Right ventricle myocardium inferior (tissue), 1 donor: ENCODE measurements at places on chromosomes 1 and 21.

DNA sequence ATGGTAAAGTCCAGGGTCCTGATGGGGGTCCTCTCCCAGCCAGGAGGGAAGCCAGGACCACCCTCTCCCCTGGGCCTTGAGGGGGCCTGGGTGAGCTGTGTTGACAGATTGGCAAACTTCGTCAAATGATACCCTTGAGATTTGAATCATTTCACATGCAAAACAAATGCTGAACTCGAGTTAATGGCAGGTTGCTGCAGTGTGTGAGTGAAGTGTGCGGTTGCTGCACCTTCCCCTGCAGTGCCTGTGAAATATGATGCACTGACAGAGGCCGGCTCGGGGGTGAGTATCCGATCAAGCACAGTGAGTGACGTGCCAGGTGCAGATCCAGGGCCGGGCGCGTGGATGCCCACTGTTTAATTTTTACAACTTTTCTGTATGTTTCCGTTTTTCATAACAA is 5.7 kb upstream of the KRTAP12-1 start:
- DNase-seq: no peak

DNA sequence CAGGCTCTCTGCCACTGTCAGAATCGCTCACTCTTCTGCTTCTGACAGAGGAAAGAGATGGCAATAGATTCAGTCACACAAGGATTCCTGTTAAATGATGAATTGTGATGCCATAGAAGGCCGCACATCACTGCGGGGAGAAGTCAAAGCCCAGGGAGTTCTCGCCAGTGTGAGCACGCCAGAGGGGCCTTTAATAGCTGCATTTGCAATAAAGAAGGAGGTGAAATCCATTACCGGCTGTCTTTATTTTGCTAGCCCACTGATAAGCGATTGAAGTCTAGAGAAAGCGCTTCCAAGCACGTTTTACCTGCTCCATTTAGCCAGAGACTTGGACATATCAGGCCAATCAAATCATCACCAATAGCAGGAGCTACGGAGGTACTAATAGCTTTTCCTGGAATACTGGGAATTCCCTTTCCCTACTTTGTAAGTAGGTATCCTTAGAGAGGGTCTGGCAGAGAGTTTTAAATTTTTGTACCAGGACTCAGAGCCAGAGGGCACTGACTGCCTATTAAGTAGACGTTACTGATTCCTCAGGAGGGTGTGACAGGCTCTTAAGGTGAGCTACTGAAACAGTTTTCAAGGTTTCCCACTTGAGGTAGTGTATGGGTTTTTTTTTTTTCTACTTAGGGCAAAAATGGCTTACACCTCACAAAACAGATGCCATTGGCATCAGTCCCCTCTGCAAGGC is 10.2 kb upstream of the TARBP1 start:
- DNase-seq: no peak

DNA sequence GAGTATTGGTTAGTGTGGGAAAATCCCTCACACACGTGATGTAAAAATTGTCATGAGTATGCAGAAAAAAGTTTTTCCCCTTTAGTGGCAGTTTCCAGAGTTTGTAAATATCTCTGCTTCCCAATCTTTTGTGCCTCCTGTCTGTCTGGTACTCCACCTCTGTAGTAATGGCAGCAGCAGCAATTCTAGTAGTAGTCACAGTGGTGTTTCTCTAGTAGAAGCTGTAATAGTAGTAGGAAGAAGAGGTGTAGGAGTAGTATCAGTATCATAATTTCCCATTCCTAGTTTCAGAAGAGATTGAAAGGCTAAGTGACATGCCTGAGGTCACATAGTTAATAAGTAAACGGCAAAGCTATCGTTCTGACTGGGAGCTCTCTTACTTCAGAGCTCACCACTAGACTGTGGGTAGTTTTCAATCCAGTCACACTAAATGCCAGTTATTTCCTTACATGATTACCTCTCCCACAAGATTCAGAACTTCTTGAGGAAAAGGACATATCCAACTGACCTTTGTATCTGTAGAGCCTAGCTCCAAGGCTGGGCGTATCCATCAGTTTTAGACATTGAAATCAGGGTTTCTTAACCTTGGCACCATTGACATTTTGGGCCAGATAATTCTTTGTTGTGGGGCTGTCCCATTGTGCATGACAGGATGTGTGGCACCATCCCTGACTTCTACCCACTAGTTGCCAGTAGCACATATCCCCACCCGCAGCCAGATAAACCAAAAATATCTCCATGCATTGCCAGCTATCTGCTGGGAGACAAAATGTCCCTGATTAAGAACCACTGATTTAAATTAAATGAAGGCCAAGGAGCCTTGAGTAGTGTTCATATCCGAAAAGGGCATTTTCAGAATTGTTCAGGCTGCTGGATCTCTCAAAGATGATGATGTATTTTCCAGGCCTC is 135.9 kb downstream of the FGGY start:
- no peak for DNase-seq

DNA sequence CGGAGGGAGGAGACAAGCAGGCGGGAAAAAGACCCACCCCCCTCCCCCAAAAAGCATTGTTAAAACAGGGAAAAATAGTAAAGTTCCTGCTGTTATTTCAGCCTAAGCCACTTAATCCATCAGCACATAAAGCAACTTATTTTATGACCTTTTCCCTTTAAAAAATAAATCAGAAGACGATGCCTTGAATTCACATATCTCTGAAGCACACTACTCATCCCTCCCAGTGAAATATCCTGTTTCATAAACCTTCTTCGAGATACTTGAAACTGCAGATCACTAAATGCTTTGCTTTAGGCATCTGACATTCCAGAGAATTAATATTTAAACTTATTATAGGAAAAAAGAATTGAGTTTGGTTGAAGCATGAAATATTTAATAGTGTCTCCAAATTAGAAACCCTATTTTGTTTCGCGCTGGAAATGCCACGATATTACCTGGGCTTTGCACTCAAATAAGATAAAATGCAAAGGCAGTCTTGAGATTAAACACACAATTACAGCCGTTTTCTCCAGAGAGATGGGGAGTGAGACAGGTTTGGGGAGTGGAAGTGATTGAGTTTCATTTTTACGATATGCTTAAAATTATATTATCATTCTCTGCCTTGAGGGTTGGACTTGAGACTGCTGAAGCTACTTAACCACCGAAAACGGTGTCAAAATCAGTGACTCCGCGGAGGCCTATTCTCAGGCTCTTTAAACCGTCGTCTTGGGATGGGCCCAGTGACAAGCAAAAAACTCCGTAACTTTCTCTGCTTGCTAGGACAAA is 9.3 kb downstream of the GLIS1 start:
- DNase-seq: no peak

GRCh38 chr1:39127513-39127912 is 77.0 kb upstream of the MACF1 start:
- no peak for DNase-seq
